Dermis microvascular lymphatic vessel endothelial cell (primary cell): ENCODE measurements at places on chromosomes 2 and 18.

DNA sequence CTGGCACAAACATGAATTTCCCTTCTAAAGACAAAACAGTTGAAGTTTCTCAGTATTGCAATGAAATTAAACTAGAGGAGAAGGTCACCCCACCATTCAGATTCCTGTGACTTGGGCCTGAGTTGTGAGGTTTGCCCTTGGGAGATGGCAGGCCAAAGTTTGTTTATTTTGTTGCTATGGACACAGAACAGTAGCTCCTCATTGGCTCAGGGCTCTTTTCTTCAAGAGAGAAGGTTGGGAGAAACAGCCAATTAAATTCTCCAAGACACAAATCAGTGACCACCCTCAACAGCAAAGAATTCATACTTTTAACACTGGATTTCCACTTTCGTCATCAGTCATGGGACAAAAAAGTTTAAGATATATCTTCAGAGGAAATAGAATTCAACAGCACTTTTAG lies at the start of gene FLACC1:
Gene FLACC1 (minus strand): TSS at position 125 of the 400 bp plus-strand sequence. CDS start 5,941 bp downstream, outside the sequence.
- DNase-seq = no peak

DNA sequence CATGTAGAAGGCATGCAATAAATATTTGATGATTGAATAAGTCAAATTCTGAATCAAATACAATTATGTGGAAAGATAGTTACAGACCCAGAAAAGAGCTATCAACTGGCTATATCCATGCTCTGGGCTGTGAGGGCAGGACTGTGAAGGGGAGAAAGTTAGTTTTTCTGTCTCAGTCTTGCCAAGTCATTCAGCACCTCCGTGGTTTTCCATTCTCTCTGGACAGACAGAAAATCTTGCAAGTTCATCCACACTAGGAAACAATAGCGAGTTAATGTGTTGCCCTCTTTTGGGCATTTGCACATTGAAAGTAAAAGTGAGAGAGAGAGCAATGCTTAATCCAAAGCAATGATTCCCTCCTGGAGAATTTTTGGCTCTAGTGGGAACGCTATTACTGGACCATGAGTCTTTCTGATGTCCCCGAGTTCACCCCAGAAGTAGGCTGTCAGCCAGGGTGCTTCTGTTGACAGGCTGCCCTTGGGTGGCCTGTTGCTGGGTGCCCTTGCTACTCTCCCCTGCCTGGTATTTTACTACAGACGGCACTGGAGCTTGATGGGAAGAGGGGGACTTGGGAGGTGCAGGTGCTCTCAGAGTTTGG lies 238.3 kb downstream of the LOXHD1 start:
- DNase-seq = no peak

- no peak for DNase-seq
These were observed 537.1 kb upstream of the ID2 start for GRCh38 chr2:8144785-8145184.

- DNase-seq = no peak
These were observed 1841.3 kb upstream of the CELF4 start for GRCh38 chr18:39406941-39407340.

GRCh38 chr18:76482971-76483691 lies 11.9 kb downstream of the ZNF516 start:
- no peak for DNase-seq

DNA sequence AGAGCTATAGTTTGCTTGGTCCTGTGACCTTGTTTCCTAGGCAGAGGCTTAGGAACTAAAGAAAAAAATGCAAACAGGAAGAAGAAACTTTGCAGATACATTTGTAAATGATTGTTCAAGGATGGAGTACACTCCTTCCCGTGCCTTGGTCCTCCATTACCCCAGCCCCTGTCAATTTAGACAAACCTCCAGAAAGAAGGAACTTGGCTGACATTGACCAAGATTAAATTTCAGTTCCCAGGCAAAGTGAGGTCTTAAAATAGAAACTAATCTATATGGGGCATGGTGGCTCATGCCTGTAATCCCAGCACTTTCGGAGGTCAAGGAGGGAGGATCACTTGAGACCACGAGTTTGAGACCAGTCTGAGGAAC lies 179.9 kb upstream of the FN1 start:
- DNase-seq = no peak

GRCh38 chr2:193895226-193895625 lies 1700.5 kb upstream of the TMEFF2 start:
- peak; percentile 43 for DNase-seq

- no peak for DNase-seq
These were observed 3.2 kb downstream of the WBP1 start for GRCh38 chr2:74461187-74462053.

DNA sequence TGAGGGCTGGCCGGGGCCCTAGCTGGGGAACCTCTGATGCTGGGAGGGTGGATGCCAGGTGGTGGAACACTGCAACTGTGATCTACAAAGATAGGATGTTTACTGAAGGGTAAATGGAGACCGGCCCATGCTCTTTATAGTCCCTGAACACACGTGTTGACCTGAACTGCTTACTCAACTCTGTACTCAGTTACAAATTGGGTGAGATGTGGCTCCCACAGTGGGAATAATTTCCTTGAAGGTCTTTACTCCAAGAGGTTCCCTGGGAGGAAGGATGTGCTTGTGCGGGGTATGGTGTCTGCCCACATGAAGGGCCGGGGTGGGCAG lies 254.1 kb downstream of the PRKCE start:
- no peak for DNase-seq

DNA sequence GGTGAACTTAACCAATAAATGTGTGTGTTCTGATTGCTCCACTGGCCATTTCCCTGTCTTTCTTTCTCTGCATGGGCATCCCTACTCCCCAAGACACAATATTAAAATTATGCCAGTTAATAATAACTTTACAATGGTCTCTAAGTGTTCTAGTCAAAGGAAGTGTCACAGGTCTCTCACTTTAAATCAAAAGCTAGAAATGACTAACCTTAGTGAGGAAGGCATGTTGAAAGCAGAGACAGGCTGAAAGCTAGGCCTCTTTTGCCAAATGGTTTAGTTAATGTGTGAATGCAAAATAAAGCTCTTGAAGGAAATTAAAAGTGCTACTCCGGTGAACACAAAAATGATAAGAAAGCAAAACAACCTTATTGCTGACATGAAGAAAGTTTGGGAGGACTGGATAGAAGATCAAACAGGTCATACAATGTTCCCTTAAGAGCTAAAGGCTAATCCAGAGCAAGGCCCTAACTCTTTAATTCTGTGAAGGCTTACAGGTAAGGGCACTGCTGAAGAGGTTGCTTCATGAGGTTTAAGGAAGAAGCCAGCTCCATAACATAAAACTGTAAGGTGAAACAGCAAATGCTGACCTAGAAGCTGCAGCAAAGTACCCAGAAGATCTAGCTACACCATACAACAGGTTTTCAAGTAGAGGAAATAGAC lies 44.0 kb upstream of the ARHGAP15 start:
- no peak for DNase-seq

DNA sequence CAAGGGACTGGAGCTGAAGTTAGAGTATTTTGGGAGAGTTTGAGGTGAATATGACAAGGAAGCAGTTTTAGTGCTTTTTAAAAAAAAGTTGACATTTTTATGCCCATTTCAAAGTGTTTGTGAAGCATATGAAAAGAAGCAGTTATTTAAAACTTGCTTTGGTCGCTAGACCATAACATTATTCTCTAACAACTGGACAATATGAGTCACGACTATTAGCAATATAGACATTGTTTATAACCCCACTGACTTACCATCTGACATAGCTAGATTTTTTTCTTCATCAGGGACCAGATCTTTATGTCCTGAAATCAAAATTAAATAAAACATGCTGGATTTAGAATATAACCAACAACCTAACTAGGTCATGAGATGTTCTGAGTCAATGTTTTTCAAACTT lies 22.6 kb upstream of the DYTN start:
- no peak for DNase-seq

DNA sequence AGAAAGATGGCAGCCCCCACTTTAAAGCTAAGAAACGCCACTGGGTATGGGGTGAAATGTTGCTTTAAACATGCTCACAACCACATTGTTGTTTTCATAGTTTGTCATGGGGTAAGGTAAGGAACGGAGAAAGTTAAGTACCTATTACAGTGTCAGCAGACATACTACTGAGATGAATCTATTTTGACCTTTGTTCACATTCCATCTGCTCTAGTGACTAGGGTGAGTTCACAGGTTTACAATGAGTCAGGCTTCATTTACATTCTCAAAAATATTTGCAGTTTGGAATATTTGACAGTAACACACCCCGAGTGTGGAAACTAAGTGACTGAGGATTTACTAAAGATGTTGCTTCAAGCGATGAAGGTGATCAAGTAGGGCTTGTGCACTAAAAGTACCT lies 428.7 kb upstream of the ACVR2A start:
- DNase-seq = no peak

DNA sequence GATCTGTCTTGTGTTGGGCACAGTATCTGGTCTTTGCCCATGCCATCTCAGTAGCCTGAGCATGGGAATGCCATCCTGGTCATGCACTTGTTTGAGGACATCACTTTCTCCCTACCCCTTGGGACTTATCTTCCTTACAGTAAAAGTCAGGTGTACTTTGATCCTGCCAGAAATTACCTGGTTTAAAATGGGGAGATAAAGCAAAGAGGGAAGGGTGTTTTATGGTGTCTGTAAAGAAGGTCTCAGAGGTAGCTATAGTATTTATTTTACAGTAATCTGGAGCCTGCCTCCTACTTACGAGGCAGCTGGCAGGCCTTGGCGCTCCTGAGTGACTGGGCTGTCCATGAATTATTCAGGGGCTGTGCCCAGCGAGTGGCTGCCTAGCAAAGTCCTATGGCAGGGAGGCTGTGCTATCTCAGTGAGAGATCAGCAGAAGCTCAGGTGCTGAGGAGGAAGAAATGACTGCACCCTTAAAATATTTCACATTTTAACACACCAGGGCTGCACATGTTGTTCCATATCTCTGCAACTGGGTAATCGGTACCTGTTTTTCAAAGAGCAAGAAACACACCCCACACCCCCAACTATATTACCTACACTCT lies 93.9 kb downstream of the SPTBN1 start:
- DNase-seq = no peak

DNA sequence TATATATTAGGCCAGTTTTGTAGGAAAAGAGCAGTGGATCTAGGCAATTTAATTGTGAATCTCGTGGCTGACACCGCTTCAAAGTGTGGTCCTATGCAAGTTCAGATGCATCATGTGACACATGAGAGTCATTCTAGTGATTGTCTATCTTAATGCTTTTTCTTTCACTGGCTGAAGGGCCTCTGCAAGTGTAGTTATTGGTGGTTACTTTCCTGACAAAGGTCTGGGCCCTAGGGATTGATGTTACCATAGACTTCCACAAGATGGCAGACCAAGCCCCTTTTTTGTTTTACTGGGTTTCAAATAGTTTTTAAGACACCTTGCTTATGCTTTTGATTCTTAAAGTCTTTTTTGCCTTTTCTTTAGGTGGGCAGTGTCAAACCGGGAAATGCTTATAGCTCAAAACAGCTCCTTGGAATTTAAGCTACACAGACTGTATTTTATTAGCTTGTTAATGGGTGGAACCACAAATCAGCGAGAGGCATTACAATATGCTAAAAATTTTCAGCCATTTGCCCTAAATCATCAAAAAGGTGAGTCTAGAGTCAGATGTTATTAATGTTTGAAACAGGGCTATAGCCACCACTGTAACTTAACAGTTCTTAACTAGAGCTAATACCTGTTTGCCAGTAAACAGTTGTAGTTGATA lies 25.9 kb downstream of the CD8A start:
- DNase-seq = peak; percentile 11

- no peak for DNase-seq
These were observed 257.5 kb upstream of the KLHL29 start for GRCh38 chr2:23127465-23127864.

- DNase-seq = no peak
These were observed 48.4 kb downstream of the RBBP8 start for GRCh38 chr18:22981274-22982133.

DNA sequence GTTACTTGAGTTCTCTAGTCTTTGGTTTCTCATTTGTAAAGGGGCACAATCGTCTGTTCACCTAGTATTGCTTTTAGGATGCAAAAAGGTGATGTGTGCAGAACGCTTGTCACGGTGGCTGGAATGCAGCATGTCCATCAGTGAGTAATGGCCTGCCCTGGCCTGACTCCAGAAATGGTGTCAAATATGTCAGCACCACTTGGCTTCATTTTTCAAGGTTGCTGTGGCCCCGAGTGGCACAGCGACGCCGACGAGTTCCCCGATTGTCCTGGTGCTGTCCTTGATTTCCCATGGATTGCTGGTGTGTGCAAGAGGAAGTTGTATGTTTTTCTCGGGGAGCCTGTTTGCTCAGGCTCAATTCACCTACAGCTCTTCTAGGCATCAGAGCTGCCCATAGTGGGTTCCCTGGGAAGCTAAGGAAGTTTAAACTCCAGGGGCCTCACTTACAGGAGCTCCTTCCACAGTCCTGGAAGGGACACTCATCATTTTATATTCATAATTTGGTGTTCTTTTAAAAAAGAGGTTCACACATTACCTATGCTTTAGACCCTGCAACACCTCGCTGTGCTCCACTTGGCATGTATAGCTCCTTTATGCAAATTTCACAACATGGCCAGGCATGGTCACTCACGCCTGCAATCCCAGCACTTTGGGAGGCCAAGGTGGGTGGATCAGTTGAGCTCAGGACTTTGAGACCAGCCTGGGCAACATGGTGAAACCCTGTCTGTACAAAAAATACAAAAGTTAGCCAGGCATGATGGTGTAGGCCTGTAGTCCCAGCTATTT lies 25.6 kb upstream of the ZNF407 start:
- DNase-seq = no peak

DNA sequence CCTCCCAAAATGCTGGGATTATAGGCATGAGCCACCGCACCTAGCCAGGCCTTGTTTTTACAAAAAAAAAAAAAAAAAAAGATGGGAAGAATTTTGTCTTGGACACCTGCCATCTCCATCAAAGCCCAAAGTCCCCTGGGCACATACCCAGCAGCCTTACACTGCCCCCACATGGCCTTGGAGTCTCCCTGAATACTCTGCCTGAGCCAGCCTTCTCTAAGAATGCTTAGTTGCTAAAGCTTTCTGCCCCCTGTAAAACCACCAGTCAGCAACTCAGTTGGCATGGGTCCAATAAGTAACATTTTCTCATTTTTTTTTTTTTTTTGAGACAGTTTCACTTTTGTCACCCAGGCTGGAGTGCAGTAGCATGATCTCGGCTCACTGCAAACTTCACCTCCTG lies 40.6 kb downstream of the SPC25 start:
- DNase-seq = peak; percentile 29

GRCh38 chr2:234374736-234375135 lies 122.1 kb downstream of the ARL4C start:
- no peak for DNase-seq

DNA sequence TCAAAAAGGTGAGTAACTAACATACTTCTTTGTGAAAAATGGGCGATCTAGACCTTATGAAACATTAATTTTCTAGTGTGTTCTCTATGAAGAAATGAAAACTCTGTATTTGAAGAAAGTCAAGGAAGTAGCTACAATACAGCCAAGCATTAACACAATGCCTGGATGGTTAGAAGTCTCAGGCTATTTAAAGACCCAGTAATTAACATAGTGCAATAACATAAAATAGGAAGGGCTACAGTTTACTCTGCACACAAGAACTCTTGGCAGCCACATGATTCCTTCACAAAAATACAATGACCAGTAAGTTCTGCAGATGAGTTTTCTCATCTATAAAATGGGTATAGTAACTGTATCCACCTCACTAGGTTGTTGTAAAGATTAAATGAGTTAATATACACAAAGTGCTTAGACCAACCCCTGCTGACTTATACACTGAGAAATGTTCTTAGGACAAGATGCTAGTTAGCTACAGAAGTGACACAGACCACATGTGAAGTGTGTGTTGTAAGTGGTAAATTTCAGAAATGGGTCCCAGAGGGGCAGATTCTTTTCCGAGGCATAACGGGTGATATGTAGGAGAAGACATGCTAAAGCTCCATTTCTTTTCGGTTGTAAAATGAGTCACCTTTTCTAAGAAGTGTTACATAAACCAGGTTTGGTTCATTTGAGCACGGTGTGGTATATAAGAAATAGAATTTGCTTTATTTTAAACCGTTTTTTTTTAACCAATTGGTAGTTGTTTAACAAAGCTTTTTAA lies 61.8 kb downstream of the CXCR4 start:
- DNase-seq = no peak
